Ascending aorta (tissue), 2 donors: ENCODE measurements at places on chromosomes 7 and 10. TPM values are rescaled to one million over a fixed set of nuclear protein-coding genes. Genes with fewer than 3 reads are reported as not detected.
A peak's percentile ranks its signal among the peaks of the same experiment; 100 is the strongest.

- H3K27ac ChIP-seq: no peak overlapping the region
- no peaks in the 10 kb centered on the region for H3K27me3 ChIP-seq
- H3K4me1 ChIP-seq: no peaks in the 10 kb centered on the region
- no peak for DNase-seq
- no peaks in the 10 kb centered on the region for H3K36me3 ChIP-seq
Observed at GRCh38 chr10:2633630-2634029, 433.7 kb upstream of the PFKP start.

DNA sequence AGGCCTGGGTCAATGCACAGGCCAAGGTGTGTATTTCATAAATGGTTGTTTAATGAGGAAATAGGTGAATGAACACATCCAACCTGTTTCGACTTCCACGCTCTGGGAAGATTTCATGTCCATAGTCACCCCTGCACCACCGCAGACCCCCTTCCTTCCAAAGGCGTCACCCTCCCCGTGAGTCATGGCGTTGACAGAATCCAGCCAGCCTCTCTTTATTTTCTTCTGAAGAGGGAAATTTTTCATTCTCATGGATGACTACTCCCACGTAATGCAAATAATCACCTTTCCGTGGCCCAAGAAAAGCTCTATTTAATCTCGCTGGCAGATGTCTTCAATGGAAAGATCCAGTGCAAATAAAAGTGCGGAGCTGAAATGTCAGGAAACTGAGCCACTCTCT, 75.3 kb upstream of the FOXK1 start:
- H3K36me3 ChIP-seq: no peaks in the 10 kb centered on the region
- H3K27me3 ChIP-seq: no peaks in the 10 kb centered on the region
- H3K4me3 ChIP-seq: no peak overlapping the region
- H3K4me1 ChIP-seq: no peaks in the 10 kb centered on the region

DNA sequence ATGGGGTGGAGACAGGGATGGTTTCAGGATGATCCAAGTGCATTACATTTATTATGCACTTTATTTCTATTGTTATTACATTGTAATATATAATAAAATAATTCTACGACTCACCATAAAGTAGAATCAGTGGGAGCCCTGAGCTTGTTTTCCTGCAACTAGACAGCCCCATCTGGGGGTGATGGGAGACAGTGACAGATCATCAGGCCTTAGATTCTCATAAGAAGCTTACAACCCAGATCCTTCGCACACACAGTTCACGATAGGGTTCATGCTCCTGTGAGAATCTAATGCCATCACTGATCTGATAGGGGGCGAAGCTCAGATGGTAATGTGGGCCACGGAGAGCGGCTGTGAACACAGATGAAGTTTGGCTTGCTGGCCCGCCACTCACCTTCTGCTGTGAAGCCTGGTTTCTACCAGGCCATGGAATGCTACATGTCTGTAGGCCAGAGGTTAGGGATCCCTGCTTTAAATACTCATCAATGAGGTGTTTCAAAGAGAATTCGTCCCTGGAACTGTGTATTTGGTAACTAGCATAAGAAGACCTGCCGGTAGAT, 21.2 kb upstream of the PRKCQ start:
- H3K4me1 ChIP-seq: no peaks in the 10 kb centered on the region
- H3K27ac ChIP-seq: no peak overlapping the region
- no peak for DNase-seq
- H3K4me3 ChIP-seq: no peak overlapping the region
- no peaks in the 10 kb centered on the region for H3K36me3 ChIP-seq

DNA sequence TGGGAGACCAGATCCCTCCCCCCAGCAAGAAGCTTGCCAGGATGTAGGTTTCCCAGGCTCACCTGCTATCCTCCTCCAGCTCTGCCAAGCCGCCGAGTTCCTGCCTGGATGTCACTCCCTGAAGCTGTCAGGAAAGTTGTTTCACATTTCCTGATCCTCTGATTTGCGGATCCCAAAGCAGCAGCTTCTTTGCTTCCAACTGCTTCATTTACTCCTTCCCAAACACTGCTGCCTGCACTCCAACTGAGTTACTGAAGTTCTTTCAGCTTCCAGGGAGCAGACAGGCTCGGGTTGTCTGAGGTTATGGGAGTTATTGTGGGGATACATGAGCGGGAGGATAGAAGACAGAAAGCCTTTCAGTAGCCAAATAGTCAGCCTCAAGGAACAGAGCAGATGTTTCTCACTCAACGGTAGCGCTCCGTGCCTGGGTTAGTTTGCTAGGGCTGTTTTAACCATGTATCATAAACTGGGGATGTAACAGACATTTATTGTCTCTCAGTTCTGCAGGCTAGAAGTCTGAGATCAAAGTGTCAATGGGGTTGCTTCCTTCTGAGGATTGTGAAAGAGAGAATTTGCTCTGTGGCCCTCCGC, 516.0 kb downstream of the REEP3 start:
- no peak overlapping the region for H3K27ac ChIP-seq
- no peaks in the 10 kb centered on the region for H3K36me3 ChIP-seq
- no peaks in the 10 kb centered on the region for H3K27me3 ChIP-seq
- DNase-seq: no peak
- H3K4me1 ChIP-seq: peaks cover 5% of the 10 kb centered on the region
- H3K4me3 ChIP-seq: no peak overlapping the region

- H3K4me3 ChIP-seq: no peak overlapping the region
- no peaks in the 10 kb centered on the region for H3K4me1 ChIP-seq
- no peaks in the 10 kb centered on the region for H3K27me3 ChIP-seq
Observed at GRCh38 chr7:84022009-84022408, 172.6 kb downstream of the SEMA3A start.

DNA sequence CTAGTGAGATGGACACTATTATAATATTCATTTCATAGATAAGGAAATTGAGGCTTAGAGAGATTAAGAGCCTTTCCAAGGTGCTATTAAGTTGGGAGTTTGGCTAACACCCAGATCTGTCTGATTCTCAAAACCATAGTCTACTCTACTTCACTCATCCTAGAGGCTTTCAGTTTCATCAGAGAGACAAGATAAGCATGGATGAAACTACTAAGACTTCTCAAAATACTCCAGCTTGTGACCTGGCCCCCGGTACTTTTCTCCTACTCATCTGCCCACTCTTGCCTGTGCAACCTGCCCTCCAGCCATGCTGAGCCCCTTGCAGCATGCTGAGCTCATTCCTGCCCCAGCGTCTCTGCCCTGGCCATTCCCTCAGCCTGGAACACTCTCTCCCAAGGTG, 12.2 kb upstream of the SLC35B4 start:
- DNase-seq: no peak
- H3K4me1 ChIP-seq: no peaks in the 10 kb centered on the region
- H3K36me3 ChIP-seq: no peaks in the 10 kb centered on the region
- no peak overlapping the region for H3K4me3 ChIP-seq
- no peak overlapping the region for H3K27ac ChIP-seq

Gene FKBP14
- 7.3 TPM for total RNA-seq

DNA sequence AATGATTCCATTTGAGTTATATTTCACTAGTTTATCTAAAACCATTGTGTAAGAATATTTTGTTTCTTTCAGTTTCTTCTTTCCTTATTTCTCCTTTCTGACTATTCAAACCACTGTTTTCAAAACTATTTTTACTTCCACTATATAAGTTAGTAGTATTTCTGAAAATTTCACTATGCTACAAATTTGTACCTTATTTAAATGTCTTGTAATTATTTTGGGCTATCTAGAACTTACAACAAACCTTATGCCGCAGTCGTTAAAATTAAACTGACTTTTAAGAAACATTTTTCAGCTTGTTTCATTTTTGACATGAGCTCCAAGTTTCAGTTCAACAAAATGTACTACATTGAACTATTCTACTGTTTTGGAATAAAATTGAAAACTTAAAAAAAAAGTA, 1.8 kb downstream of the TFEC start:
- H3K27me3 ChIP-seq: no peaks in the 10 kb centered on the region
- H3K27ac ChIP-seq: no peak overlapping the region
- DNase-seq: no peak
- H3K4me3 ChIP-seq: no peak overlapping the region
- H3K4me1 ChIP-seq: no peaks in the 10 kb centered on the region
- H3K36me3 ChIP-seq: no peaks in the 10 kb centered on the region

DNA sequence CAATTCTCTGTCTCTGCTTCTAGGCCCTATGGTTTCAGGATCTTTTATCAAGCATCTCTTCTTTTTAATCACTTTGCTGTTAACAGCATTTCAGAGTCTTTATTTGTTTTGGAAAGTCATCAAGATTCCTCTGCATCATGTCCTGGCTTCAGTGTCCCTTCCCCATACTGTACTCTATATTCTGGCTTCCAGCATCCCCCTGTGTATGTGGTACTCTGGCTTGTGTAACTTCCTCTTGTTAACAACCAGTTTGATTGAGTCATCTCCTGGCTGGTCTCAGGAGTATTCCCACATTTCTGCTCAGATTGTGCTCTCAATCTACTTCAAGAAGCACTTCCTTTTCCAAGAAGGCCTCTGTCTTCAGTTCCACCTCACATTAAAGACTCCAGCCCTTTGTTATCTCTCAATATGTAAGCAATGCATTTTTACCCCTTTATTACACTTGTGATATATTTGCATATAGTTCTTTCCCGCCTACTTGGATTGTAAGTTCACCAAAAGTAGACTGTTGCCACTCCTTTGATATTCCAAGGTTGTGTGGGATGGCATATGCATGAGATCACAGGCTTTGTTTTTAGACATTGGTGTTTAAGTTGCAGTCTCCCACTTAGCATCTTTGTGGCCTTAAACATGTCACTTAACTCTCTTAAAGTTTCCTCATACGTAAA, 15.1 kb upstream of the ATE1 start:
- H3K4me3 ChIP-seq: no peak overlapping the region
- no peaks in the 10 kb centered on the region for H3K27me3 ChIP-seq
- H3K36me3 ChIP-seq: no peaks in the 10 kb centered on the region
- peak overlapping the region; percentile 33 for H3K27ac ChIP-seq
- no peak for DNase-seq

Gene NKX2-3
- total RNA-seq: not detected

DNA sequence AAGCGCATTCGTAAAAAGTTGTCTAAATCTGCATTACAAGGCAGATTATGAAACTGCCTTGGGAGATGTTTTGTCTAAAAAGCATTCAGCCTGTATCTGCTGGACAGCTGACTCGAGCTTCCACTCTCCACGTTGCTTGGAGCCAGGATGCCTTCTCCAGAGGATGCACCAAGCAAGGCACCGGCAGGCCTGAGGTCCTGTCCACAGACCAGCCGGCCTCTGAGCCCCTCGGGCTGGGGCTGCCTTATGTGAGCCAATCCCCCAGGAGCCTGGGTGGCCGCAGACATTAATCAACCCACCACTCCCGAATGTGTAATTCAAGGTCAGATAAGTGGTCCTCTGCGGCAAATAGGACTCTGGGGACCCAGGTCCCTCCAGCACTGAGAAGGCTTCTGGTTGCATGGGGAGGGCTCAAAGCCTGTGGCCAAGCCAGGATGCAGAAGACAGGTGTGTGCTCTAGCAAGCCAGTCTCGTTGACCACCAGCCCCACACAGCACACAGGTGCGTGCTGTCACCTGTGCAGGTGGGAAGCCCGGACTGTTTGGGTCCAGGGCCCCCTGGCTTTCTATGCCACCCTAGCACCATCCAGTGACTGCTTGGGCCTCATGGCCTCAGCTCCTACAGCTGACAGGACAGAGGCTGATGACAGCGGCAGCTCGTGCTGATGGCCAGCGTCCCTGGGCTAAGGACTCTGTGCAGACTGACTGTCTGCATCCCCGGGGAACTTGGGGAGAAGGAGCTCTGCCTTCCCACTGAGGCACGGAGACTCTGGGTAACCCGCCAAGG, 4.8 kb upstream of the RET start:
- no peaks in the 10 kb centered on the region for H3K36me3 ChIP-seq
- H3K4me3 ChIP-seq: no peak overlapping the region
- peaks cover 4% of the 10 kb centered on the region for H3K4me1 ChIP-seq
- DNase-seq: no peak
- no peak overlapping the region for H3K27ac ChIP-seq

DNA sequence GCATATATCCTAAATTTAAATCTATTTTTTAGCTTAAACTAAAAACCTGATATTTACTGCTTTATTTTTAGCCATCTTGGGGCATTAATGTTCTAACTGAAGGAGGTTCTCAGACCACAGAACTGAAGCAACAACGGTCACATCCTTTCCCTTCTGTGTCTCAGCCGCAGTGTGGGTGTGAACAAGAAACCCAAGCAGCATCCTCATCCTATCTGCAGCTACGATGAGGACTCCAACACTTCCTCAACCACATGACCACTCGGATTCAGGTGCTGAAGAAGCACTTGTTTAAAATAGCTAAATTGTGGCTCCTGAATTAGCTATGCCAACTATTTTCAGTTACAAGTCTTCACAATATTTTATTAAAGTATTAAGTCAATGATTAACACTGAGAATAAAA, 5.3 kb downstream of the ESYT2 start:
- H3K4me3 ChIP-seq: no peak overlapping the region
- peaks cover 53% of the 10 kb centered on the region for H3K4me1 ChIP-seq
- no peak for DNase-seq
- H3K36me3 ChIP-seq: no peaks in the 10 kb centered on the region

DNA sequence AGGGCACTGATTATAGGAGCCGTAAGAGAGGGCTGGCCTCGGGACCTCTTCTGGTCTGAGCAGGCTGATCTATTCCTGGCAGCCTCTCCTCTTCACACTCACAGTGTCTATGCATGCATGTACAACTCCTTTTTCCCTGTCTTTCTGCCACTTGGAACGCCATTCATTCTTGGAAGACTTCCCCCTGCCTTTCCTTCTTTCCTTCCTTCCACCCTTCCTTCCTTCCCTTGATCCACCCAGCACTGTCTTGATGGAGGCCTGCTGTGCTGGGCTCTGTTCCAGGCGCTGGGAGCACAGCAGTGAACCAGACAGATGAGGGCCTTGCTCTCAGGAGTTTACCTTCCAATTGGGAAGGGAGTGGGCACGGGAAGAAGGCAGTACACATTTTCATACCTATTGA, 114.8 kb downstream of the SH3PXD2A start:
- H3K36me3 ChIP-seq: no peaks in the 10 kb centered on the region
- no peaks in the 10 kb centered on the region for H3K27me3 ChIP-seq
- DNase-seq: no peak
- H3K27ac ChIP-seq: no peak overlapping the region
- no peak overlapping the region for H3K4me3 ChIP-seq
- H3K4me1 ChIP-seq: no peaks in the 10 kb centered on the region

Gene GIMAP5
- total RNA-seq: 89.3 TPM

Gene MYOF
- 68.2 TPM for total RNA-seq

Gene GDI2
- 173 TPM for total RNA-seq

DNA sequence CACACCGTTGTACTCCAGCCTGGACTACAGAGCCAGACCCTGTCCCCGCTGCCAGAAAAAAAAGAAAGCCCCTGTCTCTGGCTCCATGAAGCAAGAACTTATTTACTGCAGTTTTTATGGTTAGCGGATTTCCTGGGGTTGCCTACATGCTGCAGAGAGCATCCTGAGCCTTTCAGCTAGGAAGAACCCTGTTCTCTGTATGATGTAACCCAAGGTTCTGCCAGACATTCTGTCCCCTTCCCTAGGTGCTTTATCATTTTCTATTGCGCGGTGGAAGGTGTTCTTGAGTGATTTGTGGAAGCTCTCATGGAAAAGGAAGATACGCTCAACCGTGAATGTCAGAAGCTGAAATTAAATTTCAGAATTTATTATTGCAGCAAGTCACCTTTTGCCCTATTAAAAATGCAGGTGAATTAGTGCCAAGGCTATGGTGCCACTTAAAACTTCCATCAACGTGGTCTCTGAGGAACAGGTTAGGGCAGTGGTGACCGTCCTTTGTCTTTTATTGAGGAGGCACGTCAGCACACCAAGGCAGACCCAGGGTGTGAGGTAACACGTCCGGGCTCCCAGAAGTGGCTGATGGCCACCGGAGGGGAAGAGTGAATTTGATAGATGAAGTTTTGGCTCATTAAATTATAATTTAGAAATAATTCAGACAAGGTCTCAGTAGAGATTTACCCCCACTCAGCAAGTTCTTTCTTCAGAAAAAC, 273.1 kb downstream of the PHTF2 start:
- no peak overlapping the region for H3K27ac ChIP-seq
- H3K36me3 ChIP-seq: no peaks in the 10 kb centered on the region
- H3K4me3 ChIP-seq: no peak overlapping the region
- no peaks in the 10 kb centered on the region for H3K4me1 ChIP-seq
- no peaks in the 10 kb centered on the region for H3K27me3 ChIP-seq
